ENCODE measurements at places on chromosomes 7 and 10. TPM values are rescaled to one million over a fixed set of nuclear protein-coding genes. Genes with fewer than 3 reads are reported as not detected.

EEF1AKMT2 gene
- total RNA-seq, result 14.4 TPM

PON3 gene
- total RNA-seq, result not detected

STK31 gene
- total RNA-seq, result 0.20 TPM

CCDC172 gene
- total RNA-seq, result not detected

CEP55 gene
- 0.16 TPM for total RNA-seq

CFTR gene
- not detected for total RNA-seq

FFAR4 gene
- not detected for total RNA-seq

DNA sequence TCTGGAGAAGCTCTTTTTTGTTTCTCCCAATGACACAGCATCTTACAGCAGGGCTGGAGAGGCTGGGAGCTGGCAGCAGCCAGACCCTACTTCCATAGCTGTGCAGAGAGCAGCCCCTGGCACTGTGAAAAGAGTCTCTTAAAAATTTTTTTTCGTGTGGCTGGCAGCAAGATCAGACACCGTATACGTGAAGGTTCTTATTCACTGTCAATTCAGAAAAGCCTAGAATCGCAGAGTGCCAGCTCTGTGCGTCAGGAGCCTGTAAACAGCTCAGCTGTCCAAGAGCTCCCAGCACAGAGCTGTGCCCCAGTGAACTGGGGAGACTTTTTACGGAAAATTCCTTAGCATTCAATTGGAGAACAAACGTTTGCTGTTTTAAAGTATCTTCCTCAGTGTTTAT is 6.5 kb downstream of the BAG3 start:
- peaks cover 72% of the 10 kb centered on the region for H3K4me1 ChIP-seq
- DNase-seq, result no peak
- no peaks in the 10 kb centered on the region for H3K27me3 ChIP-seq
- H3K27ac ChIP-seq, result no peak overlapping the region

- H3K27ac ChIP-seq, result no peak overlapping the region
- H3K27me3 ChIP-seq, result no peaks in the 10 kb centered on the region
- DNase-seq, result no peak
- no peak overlapping the region for H3K4me3 ChIP-seq
Observed at GRCh38 chr10:5569568-5569967, 44.8 kb downstream of the CALML3 start.

DNA sequence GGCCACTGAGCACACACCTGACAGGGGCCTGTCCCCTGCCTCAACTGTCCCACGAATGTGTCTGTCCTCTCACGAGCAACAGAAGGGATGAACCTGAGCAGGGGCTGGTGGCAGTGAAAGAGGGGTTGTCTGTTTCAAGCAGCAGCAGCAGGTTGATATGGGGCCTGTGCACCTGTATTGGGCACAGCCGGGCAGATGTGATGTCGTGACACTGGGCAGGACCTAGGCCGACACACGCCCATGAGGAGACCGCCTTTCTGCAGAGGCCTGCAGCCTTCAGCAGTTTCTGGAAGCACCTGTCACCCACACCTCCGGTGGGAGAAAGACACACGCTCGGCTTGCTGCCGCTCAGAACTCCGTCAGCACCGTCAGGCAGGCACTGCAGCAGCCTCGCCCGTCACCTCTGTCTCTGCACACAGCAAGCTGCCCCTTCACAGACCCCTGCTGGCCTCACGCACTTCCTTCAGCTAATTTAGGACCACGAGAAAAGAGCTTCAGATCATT is 48.5 kb downstream of the AMZ1 start:
- no peak overlapping the region for H3K4me3 ChIP-seq
- H3K4me1 ChIP-seq, result peaks cover 9% of the 10 kb centered on the region
- no peak for DNase-seq
- H3K36me3 ChIP-seq, result peaks cover 2% of the 10 kb centered on the region

GRCh38 chr7:105827151-105827875 is 49.1 kb downstream of the ATXN7L1 start:
- no peaks in the 10 kb centered on the region for H3K27me3 ChIP-seq
- no peak overlapping the region for H3K4me3 ChIP-seq
- no peaks in the 10 kb centered on the region for H3K36me3 ChIP-seq
- no peak overlapping the region for H3K27ac ChIP-seq
- peaks cover 15% of the 10 kb centered on the region for H3K4me1 ChIP-seq
- no peak for DNase-seq

DNA sequence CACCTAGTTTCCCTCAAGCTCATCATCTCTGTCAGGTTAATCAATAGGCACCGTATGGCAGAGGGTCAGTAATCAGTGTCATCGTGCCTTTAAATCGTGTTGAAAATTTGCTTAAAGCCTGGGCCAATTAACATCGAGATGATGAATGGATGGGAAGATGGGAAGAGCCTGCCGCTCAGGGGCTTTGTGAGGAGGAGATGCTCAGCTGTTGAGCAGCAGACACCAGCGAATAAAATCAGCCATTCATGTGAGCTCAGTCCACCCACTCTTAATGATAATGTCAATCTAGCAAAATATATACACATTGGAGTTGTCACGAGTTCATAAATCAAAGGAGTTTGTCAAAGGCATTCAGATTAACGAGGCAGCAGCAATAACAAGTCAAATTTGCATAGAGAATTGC is 97.7 kb downstream of the BTRC start:
- H3K36me3 ChIP-seq, result no peaks in the 10 kb centered on the region
- no peaks in the 10 kb centered on the region for H3K27me3 ChIP-seq
- no peak overlapping the region for H3K4me3 ChIP-seq
- H3K4me1 ChIP-seq, result peaks cover 10% of the 10 kb centered on the region
- no peak for DNase-seq

GRCh38 chr10:61708846-61709245 is 46.1 kb downstream of the CABCOCO1 start:
- no peak overlapping the region for H3K4me3 ChIP-seq
- no peaks in the 10 kb centered on the region for H3K27me3 ChIP-seq
- no peak for DNase-seq
- H3K27ac ChIP-seq, result no peak overlapping the region
- H3K36me3 ChIP-seq, result no peaks in the 10 kb centered on the region

DNA sequence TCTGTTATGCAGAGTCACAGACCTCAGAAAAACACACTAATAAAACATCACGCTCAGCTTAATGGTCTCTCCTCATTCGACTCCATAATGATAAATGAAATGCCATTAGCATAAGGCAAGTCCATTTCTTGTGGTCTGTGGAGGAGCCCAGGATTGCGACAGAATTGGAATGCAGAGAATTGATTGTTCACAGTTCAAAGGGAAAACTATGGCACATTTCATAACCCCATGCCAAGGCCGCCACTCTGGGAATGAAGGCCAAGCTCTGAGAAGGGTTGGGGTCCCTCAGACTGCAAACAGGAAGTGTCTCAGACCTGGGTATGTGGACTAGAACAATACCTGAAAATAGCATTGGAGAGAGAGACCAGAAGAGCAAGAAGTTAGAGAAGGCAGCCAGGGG is 398.9 kb downstream of the ADRA2A start:
- no peak overlapping the region for H3K4me3 ChIP-seq
- no peaks in the 10 kb centered on the region for H3K4me1 ChIP-seq

GRCh38 chr10:103727546-103727963 is 127.8 kb downstream of the SH3PXD2A start:
- H3K4me1 ChIP-seq, result no peaks in the 10 kb centered on the region
- H3K27me3 ChIP-seq, result no peaks in the 10 kb centered on the region
- H3K27ac ChIP-seq, result no peak overlapping the region

DNA sequence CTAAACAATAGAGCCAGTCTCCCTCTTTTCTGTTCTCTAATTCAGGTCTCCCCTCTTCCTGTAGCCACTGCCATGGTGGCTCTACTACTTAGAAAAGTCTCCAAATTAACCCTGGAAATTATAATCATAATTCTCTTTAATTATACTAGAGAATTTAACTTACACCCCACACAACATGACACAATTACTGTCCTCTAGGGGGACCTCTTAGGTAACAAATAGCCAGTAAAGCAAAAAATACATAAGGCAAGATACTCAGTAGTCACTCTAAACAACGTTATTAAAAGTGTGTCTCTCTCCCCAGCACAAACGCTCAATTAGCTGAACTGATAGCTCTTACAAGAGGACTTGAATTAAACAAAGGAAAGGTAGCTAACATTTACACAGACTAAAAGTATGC is 44.3 kb upstream of the ZNF107 start:
- H3K27me3 ChIP-seq, result no peaks in the 10 kb centered on the region
- H3K4me3 ChIP-seq, result no peak overlapping the region
- no peak for DNase-seq
- no peak overlapping the region for H3K27ac ChIP-seq
- no peaks in the 10 kb centered on the region for H3K36me3 ChIP-seq
- no peaks in the 10 kb centered on the region for H3K4me1 ChIP-seq

- no peak for DNase-seq
- no peaks in the 10 kb centered on the region for H3K27me3 ChIP-seq
- no peak overlapping the region for H3K4me3 ChIP-seq
- no peaks in the 10 kb centered on the region for H3K4me1 ChIP-seq
- no peaks in the 10 kb centered on the region for H3K36me3 ChIP-seq
Observed at GRCh38 chr7:90337106-90337505, 9.4 kb upstream of the GTPBP10 start.

All from CD4-positive, alpha-beta T cell (primary cell).